ENCODE measurements at places on chromosomes 1 and 21. TPM values are rescaled to one million over a fixed set of nuclear protein-coding genes. Genes with fewer than 3 reads are reported as not detected.

The OR2L5 gene
- total RNA-seq: 0.05 TPM

- H3K36me3 ChIP-seq: peaks cover 22% of the 10 kb centered on the region
- no peak overlapping the region for H3K4me3 ChIP-seq
- H3K27ac ChIP-seq: no peak overlapping the region
- H3K4me1 ChIP-seq: no peaks in the 10 kb centered on the region
- no peaks in the 10 kb centered on the region for H3K27me3 ChIP-seq
These were observed 8.1 kb upstream of the KTI12 start for GRCh38 chr1:52041551-52042185.

- no peaks in the 10 kb centered on the region for H3K27me3 ChIP-seq
- no peaks in the 10 kb centered on the region for H3K4me1 ChIP-seq
- no peak overlapping the region for H3K4me3 ChIP-seq
- H3K36me3 ChIP-seq: no peaks in the 10 kb centered on the region
These were observed 765.5 kb upstream of the PRMT6 start for GRCh38 chr1:106290805-106291501.

- H3K4me1 ChIP-seq: no peaks in the 10 kb centered on the region
- DNase-seq: no peak
- H3K36me3 ChIP-seq: no peaks in the 10 kb centered on the region
- no peak overlapping the region for H3K27ac ChIP-seq
- no peak overlapping the region for H3K4me3 ChIP-seq
These were observed 74.1 kb upstream of the IRF2BP2 start for GRCh38 chr1:234683861-234684632.

The ZNF697 gene
- 1.3 TPM for total RNA-seq

The PPP1R8 gene
- total RNA-seq: 47.7 TPM

DNA sequence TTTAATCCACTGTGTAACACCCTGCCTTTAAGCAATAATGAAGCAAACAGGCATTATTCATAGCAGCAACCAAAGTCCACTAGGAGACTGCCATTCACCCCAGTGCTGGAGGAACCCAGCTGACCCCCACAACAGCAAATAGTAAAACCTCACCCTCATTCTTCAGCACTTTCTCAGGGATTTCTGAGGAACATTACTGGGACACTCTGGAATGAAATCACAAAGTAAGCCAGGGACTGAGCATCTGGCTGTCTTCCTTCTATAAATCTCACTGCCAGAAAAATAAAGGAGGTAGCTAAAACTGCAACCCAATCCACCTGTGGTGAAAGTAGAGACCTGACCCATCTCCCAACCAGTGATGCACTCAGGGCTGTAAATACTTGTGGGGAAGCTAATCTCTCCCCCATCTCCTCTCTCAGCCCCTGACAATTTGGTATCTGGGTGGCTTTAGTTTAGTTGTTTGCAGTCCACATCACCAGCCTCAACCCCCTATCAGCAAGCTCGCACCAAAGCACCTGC, 47.1 kb downstream of the COL6A1 start:
- no peak for DNase-seq
- H3K27me3 ChIP-seq: no peaks in the 10 kb centered on the region
- no peak overlapping the region for H3K4me3 ChIP-seq
- H3K4me1 ChIP-seq: no peaks in the 10 kb centered on the region
- H3K27ac ChIP-seq: no peak overlapping the region

DNA sequence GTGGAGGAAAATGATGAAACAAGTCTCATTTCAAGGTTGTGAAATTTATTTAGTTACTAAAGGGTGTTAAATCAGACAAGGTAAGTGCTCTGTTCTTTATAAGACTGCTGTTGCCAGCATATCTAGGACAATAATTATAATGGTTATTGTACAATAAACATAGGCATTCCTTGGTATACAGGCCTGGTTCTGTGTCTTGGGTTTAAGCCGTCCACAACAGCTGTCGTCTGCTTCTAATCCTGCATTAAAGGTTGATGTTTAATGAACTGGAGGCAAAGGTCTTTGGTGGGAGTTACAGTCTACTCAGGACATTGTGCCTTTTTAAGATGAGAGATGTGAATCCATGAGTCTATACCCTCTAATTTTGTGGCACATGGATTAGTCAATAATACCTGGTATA, 23.4 kb upstream of the FMO4 start:
- H3K4me3 ChIP-seq: no peak overlapping the region
- no peak for DNase-seq
- H3K36me3 ChIP-seq: no peaks in the 10 kb centered on the region
- H3K27ac ChIP-seq: no peak overlapping the region

DNA sequence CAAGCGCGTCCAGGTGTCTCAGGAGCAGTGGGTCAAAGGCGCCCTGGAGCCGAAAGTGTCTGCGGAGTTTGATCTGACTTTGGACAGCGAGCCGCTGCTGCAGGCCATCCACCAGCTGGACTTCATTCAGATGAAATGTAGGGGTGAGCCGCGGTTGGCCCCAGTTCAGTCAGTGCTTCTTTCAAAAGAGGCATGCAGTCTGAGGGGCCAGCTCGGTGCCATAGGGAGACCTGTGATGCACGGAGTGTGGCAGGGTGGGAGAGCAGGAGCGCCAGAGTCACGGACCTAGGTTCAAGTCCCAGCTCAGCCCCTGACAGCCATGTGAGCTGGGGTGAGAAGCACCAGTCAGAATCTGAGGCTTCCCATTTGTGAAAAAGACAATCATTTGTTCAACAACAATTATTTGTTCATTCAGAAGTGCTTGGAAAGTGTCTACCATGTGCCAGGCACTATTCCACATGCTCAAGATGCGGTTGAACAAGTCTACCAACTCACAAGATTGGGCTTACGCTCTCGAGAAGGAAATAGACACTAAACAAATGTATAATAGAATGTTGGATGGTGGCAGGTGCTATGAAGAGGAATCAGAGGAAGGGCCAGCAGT, 39.5 kb upstream of the GNPAT start:
- no peak for DNase-seq
- H3K27me3 ChIP-seq: peaks cover 1% of the 10 kb centered on the region
- H3K4me1 ChIP-seq: no peaks in the 10 kb centered on the region
- H3K27ac ChIP-seq: no peak overlapping the region
- H3K4me3 ChIP-seq: no peak overlapping the region

DNA sequence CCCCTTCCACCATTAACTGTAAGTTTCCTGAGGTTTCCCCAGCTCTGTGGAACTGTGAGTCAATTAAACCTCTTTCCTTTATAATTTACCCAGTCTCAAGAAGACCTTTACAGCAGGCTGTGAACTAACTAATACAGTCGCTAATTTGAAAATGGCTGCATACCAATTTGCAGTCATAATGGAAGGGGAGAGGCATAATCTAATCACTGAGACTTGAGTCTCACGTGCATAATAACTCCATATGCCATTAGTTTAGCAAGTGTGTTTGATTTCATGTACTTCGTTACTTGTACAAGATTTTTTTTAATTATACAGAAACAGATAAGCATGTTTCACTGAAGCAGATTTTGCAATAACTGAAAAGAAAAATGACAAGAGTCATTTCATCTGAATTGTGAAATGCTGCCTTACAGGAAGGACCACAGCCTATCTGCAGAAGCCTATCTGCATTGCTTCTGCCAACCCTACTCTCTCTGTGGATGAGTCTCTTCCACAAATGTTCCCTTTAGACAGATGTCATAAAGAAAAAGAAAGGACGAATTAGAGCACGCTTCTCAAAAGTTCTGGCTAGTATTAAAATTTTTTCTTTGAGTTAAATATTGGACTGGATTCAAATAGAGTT, 99.1 kb downstream of the PTGER3 start:
- no peak overlapping the region for H3K27ac ChIP-seq
- H3K36me3 ChIP-seq: no peaks in the 10 kb centered on the region
- DNase-seq: no peak
- no peak overlapping the region for H3K4me3 ChIP-seq
- no peaks in the 10 kb centered on the region for H3K27me3 ChIP-seq

- no peaks in the 10 kb centered on the region for H3K27me3 ChIP-seq
- H3K4me1 ChIP-seq: no peaks in the 10 kb centered on the region
- peaks cover 39% of the 10 kb centered on the region for H3K36me3 ChIP-seq
- no peak overlapping the region for H3K4me3 ChIP-seq
These were observed 40.2 kb upstream of the KIF1B start for GRCh38 chr1:10170239-10170574.

DNA sequence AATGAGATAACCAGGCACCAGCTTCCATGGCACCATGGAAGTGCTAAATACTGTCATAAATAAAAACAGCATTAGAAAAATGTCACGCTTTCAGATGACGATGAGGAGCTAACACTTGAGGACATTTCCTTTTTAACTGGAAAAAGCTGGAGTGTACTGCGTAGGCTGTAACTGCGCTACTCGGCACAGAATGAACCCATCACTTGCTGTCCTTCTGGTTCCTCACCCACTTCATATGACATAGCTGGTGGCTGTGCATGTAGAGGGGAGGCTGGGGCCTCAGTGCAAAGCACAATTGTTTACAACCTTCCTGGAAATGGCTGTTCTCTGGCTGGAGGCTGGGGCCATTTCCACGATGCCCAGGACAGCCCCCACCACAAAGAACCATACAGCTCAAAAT, 55.7 kb downstream of the NTPCR start:
- no peaks in the 10 kb centered on the region for H3K4me1 ChIP-seq
- no peaks in the 10 kb centered on the region for H3K27me3 ChIP-seq
- no peaks in the 10 kb centered on the region for H3K36me3 ChIP-seq
- DNase-seq: no peak
- no peak overlapping the region for H3K27ac ChIP-seq

GRCh38 chr1:160399544-160400222, 681 bp upstream of the VANGL2 start:
- no peaks in the 10 kb centered on the region for H3K36me3 ChIP-seq
- DNase-seq: no peak
- peaks cover 35% of the 10 kb centered on the region for H3K4me1 ChIP-seq
- peak overlapping the region; percentile 63 for H3K27ac ChIP-seq
- no peaks in the 10 kb centered on the region for H3K27me3 ChIP-seq
- H3K4me3 ChIP-seq: peak overlapping the region; percentile 69

DNA sequence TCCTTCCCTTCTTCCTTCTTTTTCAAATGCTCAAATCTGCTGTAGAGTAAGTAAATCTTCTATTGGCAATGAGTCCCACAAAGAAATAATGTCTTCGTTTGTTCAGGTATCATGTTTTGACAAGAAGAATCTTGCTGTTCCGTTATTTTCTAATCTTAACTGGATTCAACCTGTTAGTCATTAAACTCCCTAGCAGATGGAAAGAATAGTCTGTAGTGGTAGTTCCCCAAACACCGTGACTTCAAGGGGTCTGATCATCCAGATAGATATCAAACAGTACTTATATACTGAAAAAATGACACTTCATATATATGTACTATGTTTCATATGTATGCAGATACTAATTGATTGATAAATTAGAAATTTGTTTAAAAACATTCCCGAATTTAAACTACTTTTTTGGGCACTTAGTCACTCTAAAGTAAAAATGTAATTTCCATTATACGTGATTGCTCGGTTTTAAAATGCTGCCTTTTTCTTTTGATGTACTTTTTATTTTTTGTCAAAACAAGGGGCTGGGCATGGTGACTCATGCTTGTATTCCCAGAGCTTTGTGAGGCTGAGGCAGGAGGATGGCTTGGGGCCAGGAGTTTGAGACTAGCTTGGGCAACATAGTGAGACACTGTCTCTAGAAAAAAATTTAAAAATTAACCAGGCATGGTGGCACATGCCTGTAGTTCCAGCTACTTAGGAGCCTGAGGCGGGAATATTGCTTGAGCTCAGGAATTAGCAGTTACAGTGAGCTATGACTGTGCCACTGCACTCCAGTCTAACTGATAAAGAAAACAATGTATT, 335.7 kb upstream of the SNX7 start:
- no peak overlapping the region for H3K4me3 ChIP-seq
- no peaks in the 10 kb centered on the region for H3K36me3 ChIP-seq
- no peaks in the 10 kb centered on the region for H3K27me3 ChIP-seq
- peaks cover 4% of the 10 kb centered on the region for H3K4me1 ChIP-seq
- DNase-seq: no peak

DNA sequence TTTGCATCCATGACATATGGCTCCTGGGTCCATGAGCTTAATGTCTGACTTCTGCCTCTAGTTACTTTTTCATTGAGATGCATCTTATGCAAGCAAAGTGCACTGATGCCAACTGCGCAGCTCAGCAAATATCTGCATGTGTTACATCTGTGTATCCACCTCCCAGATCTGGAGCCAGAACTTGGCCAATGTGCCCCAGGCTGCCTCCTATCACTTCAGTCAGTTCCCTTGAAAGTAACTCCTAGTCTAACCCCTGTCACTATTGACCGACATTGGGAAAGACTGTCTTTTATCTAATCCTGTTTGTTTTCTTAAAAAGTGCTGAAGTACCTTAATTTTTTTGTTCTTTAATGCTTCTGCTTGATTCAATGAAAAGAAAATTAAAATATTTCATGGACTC, 19.3 kb upstream of the UBL4B start:
- H3K27ac ChIP-seq: no peak overlapping the region
- no peak overlapping the region for H3K4me3 ChIP-seq
- DNase-seq: no peak
- no peaks in the 10 kb centered on the region for H3K4me1 ChIP-seq

- DNase-seq: no peak
- no peak overlapping the region for H3K27ac ChIP-seq
- no peak overlapping the region for H3K4me3 ChIP-seq
- H3K27me3 ChIP-seq: no peaks in the 10 kb centered on the region
- H3K4me1 ChIP-seq: no peaks in the 10 kb centered on the region
These were observed 126.4 kb upstream of the C1orf21 start for GRCh38 chr1:184260382-184260781.

- no peaks in the 10 kb centered on the region for H3K4me1 ChIP-seq
- no peaks in the 10 kb centered on the region for H3K36me3 ChIP-seq
- no peaks in the 10 kb centered on the region for H3K27me3 ChIP-seq
- DNase-seq: no peak
These were observed 79.7 kb downstream of the KIF26B start for GRCh38 chr1:245234217-245235081.

DNA sequence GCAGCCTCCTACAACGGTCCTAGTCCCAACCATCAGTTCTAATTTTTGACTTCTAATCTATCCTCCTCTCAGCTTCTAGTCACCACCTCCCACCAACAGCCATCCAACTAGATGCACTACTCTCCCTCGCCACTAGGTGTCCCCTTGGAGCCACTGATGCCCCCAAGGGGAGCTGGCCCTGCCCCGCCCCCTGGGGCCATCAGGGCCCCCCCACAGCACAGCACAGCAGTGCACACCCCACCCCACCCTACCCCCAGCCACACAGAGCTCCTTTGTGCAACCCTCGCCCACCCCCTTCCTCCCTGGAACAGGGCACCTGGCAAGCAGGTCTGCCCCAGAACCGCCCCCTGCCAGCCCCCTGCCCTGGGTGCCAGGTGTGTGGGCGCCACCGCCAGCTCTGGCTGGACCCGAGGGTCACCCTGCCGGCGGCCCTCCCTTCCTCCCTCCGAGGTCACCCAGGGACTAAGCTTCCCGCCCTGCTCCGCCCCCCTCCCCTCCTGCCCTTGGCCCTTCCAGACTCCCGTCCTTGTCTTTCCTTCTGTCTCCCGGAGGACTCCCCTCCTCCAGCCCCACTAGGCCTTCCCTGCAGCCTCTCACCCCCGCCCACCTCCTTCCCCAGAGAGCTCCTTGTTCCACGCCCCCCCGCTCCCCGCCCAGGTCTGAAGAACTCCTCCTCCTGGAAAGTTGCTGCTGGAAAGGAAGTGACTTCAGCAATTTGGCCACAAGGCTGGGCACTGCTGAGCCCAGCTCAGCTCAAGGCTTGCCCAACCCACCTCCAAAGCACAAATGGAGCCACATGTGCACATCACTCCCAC, 47.0 kb downstream of the AHDC1 start:
- peak overlapping the region; percentile 82 for H3K27ac ChIP-seq
- H3K27me3 ChIP-seq: no peaks in the 10 kb centered on the region
- peak; percentile 63 for DNase-seq
- H3K4me3 ChIP-seq: no peak overlapping the region

GRCh38 chr1:19533626-19534025, 48.3 kb upstream of the CAPZB start:
- no peak overlapping the region for H3K4me3 ChIP-seq
- no peak for DNase-seq
- H3K27ac ChIP-seq: no peak overlapping the region
- H3K4me1 ChIP-seq: no peaks in the 10 kb centered on the region
- no peaks in the 10 kb centered on the region for H3K27me3 ChIP-seq
- no peaks in the 10 kb centered on the region for H3K36me3 ChIP-seq

The CGN gene
- 0.90 TPM for total RNA-seq

The CCDC181 gene
- total RNA-seq: 0.47 TPM

All from thymus (tissue), 14 donors.